ENCODE measurements at places on chromosomes 12 and 14.

- no peaks in the 10 kb centered on the region for H3K4me1 ChIP-seq
- H3K27ac ChIP-seq, result no peak overlapping the region
- no peaks in the 10 kb centered on the region for H3K36me3 ChIP-seq
- H3K4me3 ChIP-seq, result no peak overlapping the region
Measured at GRCh38 chr12:128120035-128120434, 146.9 kb upstream of the TMEM132C start.

DNA sequence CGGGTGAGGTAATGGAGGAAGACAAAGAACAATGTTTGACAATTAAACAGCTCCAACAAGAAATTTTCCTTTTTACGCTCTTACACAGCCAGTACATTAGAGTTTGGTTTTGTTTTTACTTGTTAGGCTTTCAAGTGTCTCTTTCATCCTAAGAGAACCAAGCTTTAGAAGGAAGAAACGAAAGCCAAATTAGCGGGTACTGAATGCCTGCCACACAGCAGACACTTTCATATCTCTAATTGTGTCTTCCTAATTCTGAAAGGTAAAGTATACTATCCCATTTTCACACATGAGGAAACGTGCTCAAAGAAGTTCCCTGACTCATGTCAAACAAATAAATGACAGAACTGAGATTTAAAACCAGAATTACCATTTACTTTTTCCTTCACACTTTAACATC is 65.0 kb downstream of the CDK17 start:
- H3K36me3 ChIP-seq, result peaks cover 39% of the 10 kb centered on the region
- H3K4me1 ChIP-seq, result peaks cover 30% of the 10 kb centered on the region
- H3K4me3 ChIP-seq, result no peak overlapping the region
- no peaks in the 10 kb centered on the region for H3K27me3 ChIP-seq
- no peak for DNase-seq

- H3K4me1 ChIP-seq, result no peaks in the 10 kb centered on the region
- DNase-seq, result peak; percentile 45
- H3K27ac ChIP-seq, result no peak overlapping the region
Measured at GRCh38 chr12:32365473-32366064, 33.8 kb upstream of the FGD4 start.

- H3K27me3 ChIP-seq, result no peaks in the 10 kb centered on the region
- DNase-seq, result no peak
- H3K4me3 ChIP-seq, result no peak overlapping the region
- no peaks in the 10 kb centered on the region for H3K36me3 ChIP-seq
- peaks cover under 1% of the 10 kb centered on the region for H3K4me1 ChIP-seq
- no peak overlapping the region for H3K27ac ChIP-seq
Measured at GRCh38 chr14:68477461-68478085, 315.3 kb downstream of the ZFP36L1 start.

DNA sequence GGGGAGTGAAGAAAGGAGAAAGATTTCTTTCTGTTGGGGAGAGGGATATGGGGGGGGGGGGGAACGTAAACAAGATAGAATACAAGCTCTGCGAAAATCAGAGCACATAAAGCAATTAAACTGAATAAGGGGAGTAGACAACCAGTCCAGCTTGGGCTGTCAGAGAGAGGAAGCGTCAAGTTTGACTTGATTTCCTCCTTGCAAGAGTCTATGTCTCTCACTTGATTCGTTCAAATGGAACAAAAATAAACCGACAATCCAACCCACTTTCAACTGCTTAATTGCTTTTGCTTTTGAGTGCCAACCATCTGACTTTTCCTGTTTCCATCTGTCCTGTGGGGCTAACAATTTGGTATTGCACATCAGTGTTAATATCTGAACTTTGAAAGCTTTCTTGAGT is 942 bp downstream of the SYT1 start:
- H3K27me3 ChIP-seq, result peaks cover 9% of the 10 kb centered on the region
- H3K4me3 ChIP-seq, result no peak overlapping the region
- H3K36me3 ChIP-seq, result no peaks in the 10 kb centered on the region
- H3K4me1 ChIP-seq, result peaks cover 2% of the 10 kb centered on the region
- no peak overlapping the region for H3K27ac ChIP-seq

DNA sequence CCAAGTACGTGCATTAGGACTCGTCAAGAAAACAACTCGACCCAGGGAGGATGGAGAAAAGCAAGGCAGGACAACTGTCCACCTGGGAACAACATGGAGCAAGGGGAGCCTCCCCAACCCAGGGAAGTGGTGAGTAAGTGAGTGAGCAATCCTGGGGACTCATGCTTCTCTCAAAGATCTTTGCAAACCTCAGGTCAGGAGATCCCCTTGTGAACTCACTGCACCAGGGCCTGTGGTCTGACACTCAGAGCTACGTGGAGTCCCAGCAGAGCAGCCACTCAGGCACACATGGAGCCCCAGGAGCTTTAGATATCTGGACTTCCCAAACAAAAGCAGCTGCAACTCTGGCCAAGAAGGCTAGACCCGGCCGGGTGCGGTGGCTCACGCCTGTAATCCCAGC is 12.2 kb upstream of the OR5AU1 start:
- H3K27ac ChIP-seq, result no peak overlapping the region
- no peaks in the 10 kb centered on the region for H3K4me1 ChIP-seq
- H3K4me3 ChIP-seq, result no peak overlapping the region

Measured in activated CD4-positive, alpha-beta memory T cell treated with anti-CD3 and anti-CD28 coated beads, Interleukin-2, amount 10 ng/mL, durations not matched to agents 7 days and 5 days (primary cell).